ENCODE measurements at places on chromosomes 4 and X.

GRCh38 chrX:76434103-76434741, 6.7 kb downstream of the MAGEE1 start:
- no peak for DNase-seq

DNA sequence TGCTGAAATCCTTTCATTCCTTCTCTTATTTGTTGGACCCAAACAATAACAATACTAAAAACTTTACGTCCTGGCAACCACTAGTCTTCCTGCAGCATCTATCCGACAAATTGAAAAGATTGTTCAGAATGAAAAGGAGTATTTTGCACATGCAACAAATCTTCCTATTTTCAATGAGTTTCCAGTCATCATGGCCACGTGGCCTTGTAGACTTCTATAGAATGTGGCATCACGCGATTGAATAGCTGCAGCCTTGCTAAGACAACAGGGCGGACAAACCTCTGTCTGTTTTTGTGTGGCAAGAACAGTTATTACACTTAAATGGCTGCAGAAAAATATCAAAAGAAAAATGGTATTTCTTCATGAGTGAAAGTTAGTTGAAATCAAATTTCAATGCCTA, 297.9 kb upstream of the LCORL start:
- DNase-seq, result no peak

DNA sequence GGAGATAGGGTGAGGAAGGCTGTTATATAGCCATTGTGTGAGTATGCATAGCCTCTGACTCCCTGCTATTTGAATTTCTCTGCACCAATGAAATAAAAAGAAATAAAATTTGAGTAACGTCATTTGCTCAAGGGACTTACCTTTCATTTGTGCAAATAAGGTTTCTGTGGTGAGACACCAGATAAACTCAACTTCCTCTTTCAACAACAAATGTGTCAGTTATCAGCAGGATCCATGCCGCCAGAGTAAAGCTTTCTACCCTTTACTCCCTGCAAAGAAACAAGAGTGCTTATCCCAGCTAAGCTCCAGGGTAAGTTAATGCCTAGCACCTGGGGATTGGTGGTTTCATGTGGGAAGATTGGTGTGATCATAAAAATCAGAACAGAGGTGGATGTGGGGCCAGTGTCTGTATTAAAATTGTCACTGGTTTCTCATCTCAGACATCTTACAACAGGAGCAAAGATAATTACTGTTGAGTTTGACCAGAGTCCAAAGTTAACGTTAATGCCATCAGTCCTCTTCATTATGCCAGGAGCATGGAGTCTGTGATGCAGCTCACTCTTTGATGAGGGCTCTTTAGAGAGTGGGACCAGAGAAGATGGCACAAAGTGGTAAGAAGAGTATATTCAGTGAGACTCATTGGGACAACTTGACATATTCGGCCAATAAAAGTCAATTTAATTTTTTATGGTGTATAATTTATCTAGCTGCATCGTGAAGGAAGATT, at the start of gene P2RY10:
TSS of gene P2RY10 (plus strand) at position 206 of the 727 bp plus-strand sequence. CDS start 15,130 bp downstream, outside the sequence.
- no peak for DNase-seq

GRCh38 chrX:46582325-46582724, 8.8 kb downstream of the CHST7 start:
- DNase-seq, result no peak

- no peak for DNase-seq
Observed at GRCh38 chrX:140354431-140355120, 150.3 kb downstream of the SOX3 start.

- no peak for DNase-seq
Observed at GRCh38 chr4:39470402-39470801, 11.5 kb downstream of the LIAS start.

- DNase-seq, result no peak
Observed at GRCh38 chr4:16122784-16123183, 39.0 kb upstream of the PROM1 start.

DNA sequence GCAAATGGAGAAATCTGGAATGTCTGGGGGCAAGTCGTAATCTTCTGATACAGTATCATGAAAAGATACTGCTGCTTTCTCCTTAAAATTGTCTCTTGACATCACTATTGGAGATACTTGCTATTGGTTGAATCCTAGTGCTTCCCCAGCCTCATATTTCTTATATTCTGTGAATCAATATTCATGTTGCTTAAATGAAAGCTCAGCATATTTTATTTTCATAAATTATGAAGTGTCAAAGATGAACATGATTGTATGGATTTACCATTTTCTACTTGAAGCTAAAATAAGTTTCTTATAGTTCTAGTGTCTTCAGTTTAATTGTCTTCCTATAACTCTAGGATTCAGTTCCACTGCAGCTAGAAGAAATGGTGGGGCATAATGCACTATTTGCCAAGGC, 29.6 kb upstream of the MBNL3 start:
- no peak for DNase-seq

GRCh38 chr4:4249866-4250265, 1.8 kb upstream of the TMEM128 start:
- DNase-seq, result no peak

DNA sequence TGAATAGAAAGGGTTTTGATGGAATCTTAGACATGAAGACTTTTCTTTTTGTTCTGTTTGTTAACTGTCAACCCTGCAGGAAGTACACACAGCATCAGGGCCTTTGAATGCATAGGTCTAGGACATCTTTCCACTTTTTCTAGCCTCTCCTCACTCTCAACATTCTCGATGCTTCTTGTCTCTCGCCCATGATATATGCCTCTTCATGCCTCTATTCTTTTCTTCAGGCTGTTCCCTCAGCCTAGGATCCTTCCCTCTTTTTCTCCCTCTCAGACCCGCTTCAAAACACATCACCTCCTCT, 9.6 kb downstream of the PDGFC start:
- no peak for DNase-seq
